ENCODE measurements at places on chromosomes 5 and 9.

GRCh38 chr9:97880336-97880735 is 27.3 kb downstream of the FOXE1 start:
- no peak for DNase-seq

GRCh38 chr9:4860383-4860782 is 67.6 kb downstream of the RCL1 start:
- no peak for DNase-seq

- peak; percentile 56 for DNase-seq
Measured at GRCh38 chr9:112012026-112012902, 115.7 kb downstream of the UGCG start.

- no peak for DNase-seq
Measured at GRCh38 chr5:179371121-179371510, 25.9 kb upstream of the ADAMTS2 start.

DNA sequence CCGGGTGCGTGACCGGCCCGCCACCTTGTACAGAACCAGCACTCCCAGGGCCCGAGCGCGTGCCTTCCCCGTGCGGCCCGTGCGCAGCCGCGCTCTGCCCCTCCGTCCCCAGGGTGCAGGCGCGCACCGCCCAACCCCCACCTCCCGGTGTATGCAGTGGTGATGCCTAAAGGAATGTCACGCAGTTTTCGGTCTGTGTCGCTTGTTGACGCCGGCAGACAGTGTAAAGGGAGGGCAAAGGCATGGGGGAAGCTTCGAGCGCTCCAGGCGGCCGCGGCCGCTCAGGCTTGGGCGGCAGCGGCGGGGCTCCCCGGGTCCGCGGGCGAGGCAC is 1.3 kb downstream of the LRRC26 start:
- DNase-seq, result no peak

- DNase-seq, result no peak
Measured at GRCh38 chr9:76530458-76531110, 71.6 kb downstream of the GCNT1 start.

GRCh38 chr5:43106290-43106638 is 14.4 kb upstream of the ZNF131 start:
- DNase-seq, result no peak
